Kidney capillary endothelial cell (primary cell): ENCODE measurements at places on chromosomes 1 and 21.

DNA sequence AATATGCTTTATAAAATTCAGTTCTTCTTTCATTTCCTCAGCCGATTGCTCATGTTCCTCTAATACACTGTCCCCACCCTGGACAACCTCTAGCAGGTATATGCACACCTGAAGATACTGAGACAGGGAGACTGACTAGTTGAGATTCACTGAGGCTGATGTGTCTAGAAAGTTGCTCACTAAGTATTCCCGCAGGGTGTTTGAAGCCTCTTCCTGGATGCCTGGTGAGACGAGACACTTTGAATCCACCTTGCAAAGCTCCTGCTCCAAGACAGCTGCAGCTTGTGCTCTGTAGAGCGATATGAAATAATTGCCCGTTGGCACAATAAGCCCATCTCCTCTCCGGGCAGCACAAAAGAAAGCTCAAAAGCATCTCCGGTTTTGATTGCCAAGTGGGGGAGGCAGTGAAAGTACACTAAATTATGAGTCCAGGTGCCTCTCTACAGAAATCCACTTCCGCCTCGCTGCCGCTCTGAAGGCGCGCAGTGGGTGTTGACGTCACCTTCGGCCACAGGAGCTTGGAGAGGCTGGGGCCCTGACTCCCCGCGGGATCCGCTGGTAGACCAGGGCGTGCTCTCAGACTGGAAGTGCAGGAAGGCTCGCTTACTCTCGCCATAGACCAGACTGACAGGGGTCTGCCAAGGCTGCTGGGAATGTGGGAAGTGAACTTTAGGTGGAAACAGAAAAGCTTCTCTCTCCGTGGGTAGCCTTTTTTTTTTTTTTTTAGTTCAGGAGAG is 46.3 kb downstream of the GPA33 start:
- DNase-seq = no peak

GRCh38 chr1:160092366-160093068 is 5.9 kb downstream of the IGSF8 start:
- DNase-seq = no peak

- no peak for DNase-seq
Observed at GRCh38 chr1:12163210-12163609, 3.6 kb upstream of the TNFRSF1B start.

DNA sequence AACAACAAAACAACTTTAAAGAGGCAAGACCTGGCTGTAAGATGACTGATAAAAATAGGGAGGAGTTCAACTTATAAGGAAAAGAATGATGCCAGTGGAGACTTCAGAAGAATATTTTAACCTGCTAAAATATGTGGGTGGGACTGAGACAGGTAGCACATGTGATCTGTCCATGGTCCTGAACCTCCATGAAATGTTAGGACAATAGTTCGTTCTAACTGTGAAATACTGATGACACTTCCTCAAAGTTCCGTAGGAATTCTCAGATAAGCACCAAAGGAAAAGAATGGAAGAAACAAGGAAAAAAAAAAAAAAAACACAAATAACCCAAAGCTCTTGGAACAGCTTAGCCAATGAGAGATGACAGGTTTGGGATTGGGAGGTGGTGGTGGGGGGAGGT is 44.7 kb downstream of the CDC42BPA start:
- no peak for DNase-seq

- peak; percentile 75 for DNase-seq
Observed at GRCh38 chr1:108747171-108747850, 837 bp downstream of the STXBP3 start.
